ENCODE measurements at places on chromosomes 7 and 10. TPM values are rescaled to one million over a fixed set of nuclear protein-coding genes. Genes with fewer than 3 reads are reported as not detected.

The ELN gene
- not detected for total RNA-seq

The CCDC71L gene
- 13.6 TPM for total RNA-seq

The PDZD7 gene
- total RNA-seq = 0.88 TPM

The NACAD gene
- total RNA-seq = 0.40 TPM

The GHRHR gene
- not detected for total RNA-seq

The ACTR3C gene
- total RNA-seq = not detected

The TMEM196 gene
- total RNA-seq = not detected

The HOXA10 gene
- 7.7 TPM for total RNA-seq

The OR2A42 gene
- not detected for total RNA-seq

The UFSP1 gene
- total RNA-seq = 6.4 TPM

The C7orf33 gene
- total RNA-seq = not detected

The LMOD2 gene
- not detected for total RNA-seq

The IDI2 gene
- not detected for total RNA-seq

The TET1 gene
- total RNA-seq = 0.59 TPM

The TRIM50 gene
- not detected for total RNA-seq

The CYP26A1 gene
- 2.2 TPM for total RNA-seq

The CLRN3 gene
- not detected for total RNA-seq

The CRTAC1 gene
- 1.3 TPM for total RNA-seq

The ZNF655 gene
- total RNA-seq = 56.7 TPM

The MBL2 gene
- total RNA-seq = not detected

The PNLIPRP3 gene
- total RNA-seq = not detected

The PRLHR gene
- total RNA-seq = not detected

The PPP1R3C gene
- total RNA-seq = 28.1 TPM

The MEOX2 gene
- total RNA-seq = not detected

The MDFIC gene
- total RNA-seq = 23.8 TPM

The SMNDC1 gene
- 42.8 TPM for total RNA-seq

The NME8 gene
- total RNA-seq = not detected

The STEAP1B gene
- total RNA-seq = 0.20 TPM

The SSBP1 gene
- total RNA-seq = 355 TPM

The DNAJC9 gene
- 50.7 TPM for total RNA-seq

The APBB1IP gene
- total RNA-seq = 6.2 TPM

The ALOX5 gene
- 0.83 TPM for total RNA-seq

The IL6 gene
- 1.4 TPM for total RNA-seq

The CDHR3 gene
- 5.0 TPM for total RNA-seq

The BBIP1 gene
- total RNA-seq = 36.4 TPM

The STEAP4 gene
- 0.07 TPM for total RNA-seq

The TAS2R5 gene
- 0.41 TPM for total RNA-seq

The CD36 gene
- total RNA-seq = 0.28 TPM

The ORC5 gene
- total RNA-seq = 28.7 TPM

The FAM13C gene
- total RNA-seq = 0.08 TPM

The TMEM178B gene
- 1.5 TPM for total RNA-seq

The CCL24 gene
- not detected for total RNA-seq

The AZGP1 gene
- 0.13 TPM for total RNA-seq

The PCLO gene
- 0.82 TPM for total RNA-seq

The CPA5 gene
- total RNA-seq = not detected

The NPC1L1 gene
- 0.08 TPM for total RNA-seq

The ASNS gene
- total RNA-seq = 60.2 TPM

The TLX1 gene
- not detected for total RNA-seq

The WNT8B gene
- not detected for total RNA-seq

Data from A549 treated with Mapracorat at 1 μM for 4 hours (cell line).